NCI-H1092 treated with DMSO at 0.1 percent for 48 hours (cell line): ENCODE measurements at places on chromosomes 1 and 21.
A peak's percentile ranks its signal among the peaks of the same experiment; 100 is the strongest.

GRCh38 chr1:79633456-79633855 lies 626.9 kb upstream of the ADGRL4 start:
- DNase-seq, result no peak

GRCh38 chr21:45139473-45139872 lies 65.1 kb downstream of the ADARB1 start:
- no peak for DNase-seq

GRCh38 chr1:3005771-3006170 lies 15.5 kb upstream of the ACTRT2 start:
- DNase-seq, result no peak

DNA sequence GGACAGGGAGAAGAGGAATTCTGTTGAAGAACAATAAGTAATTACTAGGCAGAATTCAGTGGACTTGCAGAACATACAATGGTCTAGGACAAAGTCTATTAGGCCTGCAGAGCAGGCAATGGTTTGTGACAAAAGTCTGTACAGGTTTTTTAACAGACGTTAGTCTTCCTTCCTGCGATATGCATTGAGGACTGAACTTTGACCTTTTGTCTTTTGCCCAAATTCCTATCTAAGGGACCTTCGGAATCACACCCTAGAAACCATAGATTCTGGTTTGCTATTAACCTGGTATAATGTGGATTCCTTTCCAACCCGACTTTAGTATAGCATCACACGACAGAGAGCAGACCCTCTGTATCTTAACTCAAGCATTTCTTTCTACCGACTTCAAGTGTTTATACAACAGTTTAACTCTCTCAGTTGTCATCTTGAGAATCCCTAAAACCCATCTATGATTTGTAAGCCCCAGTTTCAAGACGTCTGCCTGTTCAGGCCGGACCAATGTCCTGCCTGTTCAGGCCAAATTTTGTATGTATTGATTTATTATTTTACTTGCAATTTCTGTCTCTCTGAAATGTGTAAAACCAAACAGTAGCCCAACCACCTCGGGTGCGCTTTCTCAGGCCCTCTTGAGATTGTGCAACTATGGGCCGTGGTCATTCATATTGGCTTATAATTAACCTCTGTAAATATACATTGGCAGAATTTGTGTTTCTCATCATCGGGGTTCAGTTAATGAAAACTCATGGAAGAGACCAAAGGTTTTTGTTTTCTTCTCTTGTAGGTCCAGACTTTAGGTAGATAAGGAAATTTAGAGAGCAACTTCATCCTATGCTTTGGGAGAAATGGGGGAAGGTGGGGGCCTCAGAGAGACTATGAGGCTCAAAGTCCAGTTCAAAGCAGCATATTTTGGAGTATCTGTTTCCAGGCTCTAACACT lies 76.9 kb upstream of the TNFSF18 start:
- no peak for DNase-seq

DNA sequence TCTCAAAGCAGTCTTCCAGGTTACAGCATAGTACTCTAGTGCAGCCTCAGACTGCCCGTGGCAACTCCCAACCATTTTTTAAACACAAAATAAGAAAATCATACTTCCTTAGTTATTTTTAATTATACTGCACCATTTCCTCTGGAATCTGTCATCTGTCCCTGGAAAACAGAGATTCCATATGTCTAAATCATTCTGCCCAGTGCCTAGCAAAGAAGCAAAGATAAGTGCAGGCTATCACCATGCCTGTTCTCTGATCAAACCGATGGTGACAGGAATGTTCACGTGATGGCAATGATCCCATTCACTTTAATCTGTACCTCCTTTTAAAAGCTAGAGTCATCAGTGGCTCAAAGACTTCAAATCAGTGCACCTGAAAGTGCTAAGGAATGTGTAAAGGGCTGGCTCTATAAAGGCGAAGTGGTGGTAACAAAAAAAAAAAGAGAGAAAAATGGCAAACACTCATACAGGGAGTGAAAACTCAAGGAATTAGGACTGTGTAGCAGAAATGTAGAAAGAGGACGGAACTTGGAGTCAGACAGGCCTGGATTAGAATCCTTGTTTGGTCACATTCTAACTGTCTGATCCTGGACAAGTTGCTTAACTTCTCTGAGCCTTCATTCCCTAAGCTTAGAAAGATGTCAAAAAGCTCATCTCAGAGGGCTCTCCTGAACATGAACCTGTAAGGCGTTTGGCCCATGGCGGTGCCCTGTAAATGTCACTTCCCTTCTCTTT lies 9.9 kb upstream of the CCN1 start:
- DNase-seq, result no peak

- DNase-seq, result no peak
These were observed 33.9 kb upstream of the PDC start for GRCh38 chr1:186494832-186495271.

GRCh38 chr1:1178794-1179331 lies 5.2 kb downstream of the TTLL10 start:
- no peak for DNase-seq

DNA sequence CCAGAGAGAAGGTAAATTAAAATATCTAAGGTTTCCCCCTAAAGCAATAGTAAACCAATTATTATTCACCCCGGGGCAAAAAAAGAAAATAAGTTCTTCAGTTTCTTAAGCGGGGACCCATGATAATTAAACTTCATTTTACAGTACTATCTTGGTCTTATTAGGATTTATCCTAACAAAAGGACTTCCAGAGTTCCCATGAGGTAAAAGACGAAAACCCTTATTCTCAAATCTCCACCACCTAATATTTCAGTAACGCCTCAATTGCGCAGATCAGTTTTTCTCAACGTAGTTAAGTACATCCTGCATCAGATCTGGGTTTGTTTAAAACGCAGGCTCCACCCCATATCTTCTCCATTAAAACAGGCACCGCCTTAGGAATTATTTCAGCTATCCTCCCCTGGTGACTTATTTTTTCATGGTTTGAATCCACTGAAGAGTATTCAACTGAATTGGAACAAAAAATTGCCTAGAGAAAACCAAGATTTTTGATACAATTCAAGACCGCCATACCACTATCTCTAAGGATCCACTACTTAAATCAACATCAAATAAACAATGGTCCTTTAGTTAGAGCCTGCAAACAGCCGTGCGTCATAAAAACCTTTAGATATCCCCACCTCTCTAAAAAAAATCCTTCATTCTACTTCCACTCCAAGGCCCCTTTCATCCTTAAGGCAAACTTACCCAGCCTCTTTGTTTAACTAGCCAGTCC lies 1.7 kb downstream of the MCL1 start:
- DNase-seq, result peak; percentile 43

DNA sequence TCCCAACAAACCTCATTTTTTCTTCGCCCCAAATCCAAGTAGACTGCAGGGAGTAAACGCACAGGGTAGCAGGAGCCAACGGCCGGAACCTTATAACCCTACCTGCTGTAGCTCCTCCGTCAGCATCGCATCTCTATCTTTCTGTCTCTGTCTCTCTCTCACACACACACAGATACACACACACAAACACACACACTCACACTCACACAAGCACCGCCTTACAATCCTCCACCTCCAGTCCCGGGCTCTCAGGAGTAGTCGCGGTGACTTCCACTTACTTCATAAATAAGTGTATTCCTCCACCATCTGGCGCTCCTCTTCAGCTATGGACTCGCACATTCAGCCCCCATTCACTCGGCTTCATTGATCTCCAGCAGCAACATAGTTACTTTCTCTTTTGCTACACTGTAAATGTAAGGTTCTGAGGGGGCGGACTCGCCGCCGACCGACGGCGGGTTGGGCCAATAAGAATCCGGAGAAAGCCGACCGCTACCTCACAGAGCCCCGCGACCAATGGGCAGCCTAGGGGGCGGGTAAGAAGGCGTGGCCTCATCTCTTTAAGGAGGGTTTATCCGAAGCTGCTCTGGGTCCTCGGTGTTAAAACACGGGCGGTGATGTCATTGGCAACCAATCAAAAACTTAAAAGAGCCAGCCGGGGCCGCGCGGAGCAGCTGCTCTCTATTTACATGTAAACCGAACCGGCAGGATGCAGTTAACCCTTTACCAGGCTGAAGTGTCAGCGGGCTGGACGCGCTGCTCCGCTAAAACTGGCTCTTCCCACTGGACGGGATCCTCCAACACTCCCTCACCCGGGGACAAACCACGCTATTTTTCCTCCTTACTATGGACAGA lies at the start of gene DUSP10:
Gene DUSP10 (minus strand): TSS at position 387 of the 852 bp plus-strand sequence. CDS start 2,345 bp downstream, outside the sequence.
- peak; percentile 100 for DNase-seq

GRCh38 chr1:149915429-149916192 lies 2.0 kb downstream of the SV2A start:
- DNase-seq, result no peak

- peak; percentile 15 for DNase-seq
These were observed 1.7 kb downstream of the DCAF8 start for GRCh38 chr1:160260406-160261382.

- DNase-seq, result no peak
These were observed 112.3 kb upstream of the GADD45A start for GRCh38 chr1:67572594-67573221.

- no peak for DNase-seq
These were observed 20.0 kb downstream of the SLC45A1 start for GRCh38 chr1:8337776-8338525.

GRCh38 chr1:193408782-193409293 lies 222.4 kb upstream of the B3GALT2 start:
- no peak for DNase-seq

DNA sequence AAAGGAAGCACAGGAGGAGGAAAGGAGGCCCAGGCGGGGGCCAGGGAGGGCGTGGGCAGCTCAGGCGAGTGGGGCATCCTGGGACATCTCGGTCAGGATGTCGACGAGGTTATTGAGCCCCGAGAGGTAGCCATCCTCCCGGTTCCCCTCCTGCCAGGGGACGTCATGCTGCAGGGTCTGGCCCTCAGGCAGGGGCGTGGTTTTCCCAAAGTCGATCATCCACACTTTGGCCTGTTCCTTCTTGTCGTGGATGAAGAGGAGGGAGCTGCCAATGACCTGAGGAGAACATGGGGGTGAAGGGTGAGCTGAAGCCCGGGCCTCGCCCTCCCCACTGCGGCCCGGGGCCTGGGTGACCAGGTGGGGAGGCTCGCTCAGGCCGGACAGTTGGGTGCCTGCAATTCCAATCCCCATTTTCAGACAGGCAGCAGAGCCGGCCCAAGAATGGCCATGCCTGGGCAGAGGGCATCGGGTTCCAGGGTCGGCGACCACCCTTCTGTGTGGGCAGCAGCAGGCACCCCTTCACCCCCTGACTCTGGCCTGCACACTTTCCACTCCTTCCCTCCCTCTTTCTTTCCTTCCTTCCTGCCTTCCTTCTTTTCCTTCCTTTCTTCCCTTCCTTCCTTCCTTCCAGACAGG lies 86.2 kb downstream of the STUM start:
- no peak for DNase-seq

DNA sequence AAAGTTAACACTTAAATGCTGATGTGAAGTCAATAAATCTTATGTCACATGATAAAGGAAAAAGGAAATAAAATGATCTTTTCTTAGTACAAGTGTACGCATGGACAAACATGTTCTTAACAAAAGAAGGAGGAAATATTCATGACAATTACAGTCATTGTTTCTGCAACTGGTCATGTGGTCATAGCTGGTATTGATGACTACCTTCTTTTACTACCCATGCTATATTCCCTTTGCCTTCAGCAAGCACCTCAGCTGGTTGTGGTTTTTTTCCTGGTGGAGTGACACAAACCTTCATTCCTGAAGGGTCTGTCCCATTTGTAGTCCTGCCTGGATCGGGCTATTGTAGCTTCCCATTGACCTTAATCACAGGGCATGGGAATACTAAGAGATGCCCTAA lies 23.4 kb upstream of the TSHB start:
- DNase-seq, result no peak

DNA sequence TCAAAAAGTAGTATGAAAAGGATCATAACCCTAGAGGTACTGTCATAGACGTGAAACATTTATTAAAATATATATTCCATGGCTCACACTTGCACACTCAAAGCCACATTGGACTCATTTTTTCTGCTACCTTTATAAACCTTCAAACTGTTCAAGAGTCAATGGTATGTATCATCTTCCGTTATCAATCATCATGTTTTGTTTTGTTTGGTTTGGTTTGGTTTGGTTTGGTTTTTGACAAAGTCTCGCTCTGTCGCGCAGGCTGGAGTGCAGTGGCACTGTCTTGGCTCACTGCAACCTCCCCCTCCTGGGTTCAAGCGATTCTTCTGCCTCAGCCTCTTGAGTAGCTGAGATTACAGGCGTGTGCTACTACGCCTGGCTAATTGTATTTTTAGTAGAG lies 1.8 kb downstream of the IFNAR2 start:
- no peak for DNase-seq

DNA sequence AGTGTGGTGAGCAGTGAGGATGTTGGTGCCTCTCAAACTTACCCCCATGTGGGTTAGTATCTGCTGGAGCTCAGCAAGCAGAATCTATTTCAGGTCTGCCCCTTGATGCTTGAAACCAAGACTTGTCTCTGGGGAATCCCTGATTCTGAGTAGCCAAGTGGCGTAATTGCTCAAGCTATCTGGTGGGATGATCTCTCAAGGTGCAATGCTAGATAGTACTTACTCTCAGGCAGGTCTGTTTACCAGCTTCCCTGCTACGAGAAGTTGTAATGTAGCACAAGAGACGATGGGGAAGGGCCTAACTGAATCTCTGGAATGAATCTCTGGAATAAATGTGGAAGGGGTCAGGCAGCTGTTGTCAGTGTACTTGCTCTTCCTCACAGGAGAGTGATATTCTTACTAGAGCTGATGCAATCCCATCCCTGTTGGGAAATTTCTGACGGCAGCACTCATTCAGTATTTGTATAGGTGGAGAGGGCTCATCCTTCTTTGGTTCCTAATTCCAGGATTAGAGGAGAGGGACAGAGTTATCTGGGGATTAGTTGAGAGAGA lies 65.4 kb downstream of the MACF1 start:
- DNase-seq, result no peak

DNA sequence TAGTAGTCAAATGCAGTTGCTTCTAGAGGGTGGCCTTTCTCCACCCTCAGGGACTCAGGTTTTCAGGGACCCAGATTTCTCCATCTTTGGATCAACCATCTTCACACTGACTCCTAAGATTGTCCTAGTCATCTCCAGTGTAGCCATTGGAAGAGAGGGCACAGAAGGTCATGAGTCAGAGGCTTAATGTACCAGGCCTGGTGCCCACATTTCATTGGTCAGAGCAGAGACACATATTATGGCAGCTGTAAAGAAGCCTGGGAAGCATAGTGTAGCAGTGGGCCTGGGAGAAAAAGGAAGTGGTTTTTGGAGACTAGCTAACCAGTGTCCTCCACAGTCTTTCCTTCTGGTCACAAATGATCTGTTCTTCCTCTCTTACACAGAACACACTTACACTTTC lies 122.5 kb downstream of the GIPC2 start:
- no peak for DNase-seq

GRCh38 chr1:56850411-56850810 lies 4.2 kb upstream of the C8A start:
- DNase-seq, result no peak

DNA sequence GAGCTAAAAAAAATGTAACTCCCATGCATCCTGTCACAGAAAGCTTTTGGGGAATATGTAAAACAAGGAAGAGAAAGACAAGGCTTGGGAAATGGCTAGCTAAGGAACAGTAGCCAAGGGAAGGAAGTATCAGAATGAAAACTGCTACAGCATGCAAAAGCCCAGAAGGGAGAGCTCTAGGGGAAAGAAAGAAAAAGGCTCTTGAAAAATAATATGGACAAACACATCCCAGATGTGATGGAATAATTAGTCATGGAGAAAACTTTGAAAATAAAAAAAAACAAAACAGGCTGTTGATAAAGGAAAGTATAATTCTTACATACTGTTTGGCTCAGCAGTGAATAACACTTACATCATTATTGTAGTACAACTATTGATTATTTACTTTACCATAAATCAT lies 47.9 kb upstream of the VCAM1 start:
- DNase-seq, result no peak
